CD4-positive, alpha-beta T cell treated with Interleukin-12 subunit alpha and Interleukin-12 subunit beta, for 1 hour (primary cell): ENCODE measurements at places on chromosomes 4 and X.

DNA sequence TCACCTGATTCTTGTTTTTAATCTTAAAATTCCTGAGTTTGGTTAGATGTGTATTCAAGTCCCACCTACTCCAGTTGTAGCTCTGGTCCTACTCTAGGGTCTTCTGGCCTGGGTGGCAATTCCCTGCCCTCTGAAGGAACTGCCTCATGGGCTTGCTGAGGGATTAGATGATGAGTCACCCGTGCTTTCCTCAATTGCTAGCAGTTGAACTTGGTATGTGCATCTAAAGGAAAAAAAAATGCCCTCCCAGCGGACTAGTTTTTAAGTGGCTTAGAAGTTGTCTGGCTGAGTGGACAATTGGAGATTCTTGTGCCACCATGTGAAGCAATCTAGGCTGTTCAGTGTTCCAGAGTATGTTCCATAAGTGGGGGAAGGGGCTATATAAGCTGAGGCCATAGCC, 127.0 kb downstream of the CCNG2 start:
- DNase-seq, result no peak

GRCh38 chrX:132497432-132497831, 8.6 kb upstream of the MBNL3 start:
- no peak for DNase-seq

GRCh38 chr4:53061091-53061850, 199.2 kb downstream of the RASL11B start:
- no peak for DNase-seq

DNA sequence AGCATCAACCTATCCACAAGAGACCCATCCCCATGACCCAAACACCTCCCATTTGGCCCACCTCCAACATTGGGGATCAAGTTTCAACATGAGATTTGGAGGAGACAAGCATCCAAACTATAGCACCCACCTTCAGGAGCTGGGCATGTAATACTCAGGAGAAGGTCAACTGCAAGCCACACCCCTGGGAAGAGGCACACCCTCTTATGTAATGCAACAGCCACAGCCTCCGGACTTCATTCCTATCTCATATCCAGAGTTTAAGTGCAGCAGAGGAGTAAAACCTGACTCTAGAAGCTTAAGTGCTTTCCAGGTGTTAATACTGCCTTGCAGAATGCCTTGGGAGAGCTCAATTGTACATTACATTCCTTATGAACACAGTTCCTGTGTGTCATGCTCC, 197.4 kb downstream of the PTTG2 start:
- DNase-seq, result no peak

GRCh38 chrX:78322863-78323262, 4.5 kb downstream of the CYSLTR1 start:
- no peak for DNase-seq

- DNase-seq, result no peak
Observed at GRCh38 chr4:154822775-154823174, 41.7 kb downstream of the RBM46 start.

- no peak for DNase-seq
Observed at GRCh38 chr4:187962926-187963325, 32.6 kb upstream of the ZFP42 start.

- DNase-seq, result no peak
Observed at GRCh38 chr4:14452001-14452400, 550.3 kb upstream of the CPEB2 start.

GRCh38 chr4:114688059-114688458, 89.5 kb downstream of the UGT8 start:
- DNase-seq, result no peak

DNA sequence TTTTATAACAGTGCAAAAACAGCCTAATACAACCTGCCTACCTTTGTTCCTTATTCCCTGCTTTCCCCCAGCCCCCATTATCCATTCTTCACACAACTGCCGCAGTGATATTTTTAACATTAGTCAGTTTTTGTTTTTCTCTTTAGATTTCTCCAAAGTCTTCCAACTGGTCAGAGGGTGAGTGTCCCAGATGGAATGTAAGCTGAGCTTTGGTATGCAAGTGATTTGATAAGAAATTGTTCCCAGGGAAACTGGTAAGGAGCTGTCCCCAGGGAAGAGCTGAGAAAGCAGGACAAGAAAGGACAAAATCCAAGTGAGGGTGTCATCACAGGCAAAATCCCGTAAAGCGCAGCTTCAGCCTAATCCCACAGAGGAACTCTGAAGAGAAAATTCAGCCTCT, 475.5 kb upstream of the ADGRL3 start:
- DNase-seq, result no peak

GRCh38 chr4:1305781-1306455, 16.2 kb downstream of the MAEA start:
- peak; percentile 32 for DNase-seq

GRCh38 chr4:128516301-128516969, 228.8 kb upstream of the PGRMC2 start:
- DNase-seq, result no peak

GRCh38 chrX:141632124-141632523, 42.6 kb downstream of the SPANXA2 start:
- DNase-seq, result no peak

DNA sequence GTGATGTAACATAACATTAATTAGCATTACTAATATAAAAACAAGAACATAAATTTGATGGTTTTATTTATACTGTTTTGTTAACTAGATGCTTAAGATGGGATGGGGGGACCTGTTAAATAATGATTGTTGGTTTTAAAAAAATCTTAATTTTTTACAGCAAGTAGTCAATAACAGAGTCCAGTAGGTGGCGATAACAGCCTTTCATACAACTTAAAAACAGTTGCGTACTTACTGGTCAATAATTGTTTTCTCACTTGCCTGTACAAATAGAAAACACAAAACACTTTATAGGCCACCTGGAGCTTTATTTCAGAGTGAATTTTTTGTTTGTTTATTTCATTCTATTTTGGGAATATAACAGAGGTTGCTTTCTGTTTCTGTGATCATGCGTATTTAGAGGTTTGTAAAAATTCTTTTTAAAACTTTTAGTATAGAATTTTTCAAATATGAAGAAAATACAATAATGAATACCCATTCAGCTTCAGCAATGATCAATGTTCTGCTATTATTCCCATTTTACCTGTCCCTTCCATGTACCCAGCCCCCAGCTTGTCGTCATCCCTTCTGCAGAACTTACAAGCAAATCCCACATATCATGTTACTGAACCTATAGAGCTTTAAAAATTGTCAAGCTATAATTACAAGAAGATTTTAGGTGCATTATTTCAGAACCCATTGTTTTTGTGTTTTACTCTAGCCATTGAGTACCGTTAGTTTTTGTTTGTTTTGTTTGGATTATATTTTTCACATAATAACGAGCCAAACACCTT, 97.1 kb downstream of the MRPL1 start:
- peak; percentile 30 for DNase-seq

DNA sequence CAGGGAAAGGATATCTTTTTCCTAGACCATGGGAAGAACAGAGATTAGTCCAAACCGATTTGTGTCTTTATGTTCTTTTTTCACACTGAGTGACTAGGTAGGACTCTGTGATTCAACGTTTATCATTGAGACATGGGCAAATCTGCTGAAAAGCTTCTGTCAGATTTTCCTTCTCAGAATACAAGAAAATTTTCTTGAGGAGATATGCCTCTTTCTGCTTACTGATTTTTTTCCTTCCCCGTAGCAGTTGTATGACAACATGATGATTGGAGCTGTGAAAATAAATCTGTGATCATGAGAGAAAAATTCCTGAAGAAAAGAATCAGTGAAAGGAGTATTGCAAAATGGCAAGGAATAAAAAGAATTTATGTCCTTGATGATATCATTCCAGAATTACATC, 130.6 kb upstream of the FAT4 start:
- DNase-seq, result no peak

- DNase-seq, result peak; percentile 34
Observed at GRCh38 chr4:152735396-152735859, 44.1 kb downstream of the TIGD4 start.

DNA sequence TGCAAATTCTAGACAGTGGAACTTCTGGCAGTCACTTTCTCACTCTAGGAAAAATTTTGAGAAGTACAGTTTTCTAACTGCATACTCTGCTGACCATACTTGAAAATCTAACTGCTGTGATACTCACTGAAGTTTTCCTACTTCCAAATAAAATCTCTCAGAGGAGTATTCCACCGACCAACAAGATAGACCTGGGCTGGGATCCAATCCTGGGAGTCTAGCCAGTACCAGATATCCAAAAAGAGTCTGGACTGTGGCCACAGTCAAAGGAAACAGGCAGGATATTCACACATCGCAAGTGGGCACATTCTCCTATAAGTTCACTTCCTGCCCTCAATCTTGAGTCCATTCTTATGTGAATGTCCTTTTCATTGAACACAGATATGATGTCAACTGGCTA, 1138.7 kb upstream of the PCDH7 start:
- DNase-seq, result no peak

DNA sequence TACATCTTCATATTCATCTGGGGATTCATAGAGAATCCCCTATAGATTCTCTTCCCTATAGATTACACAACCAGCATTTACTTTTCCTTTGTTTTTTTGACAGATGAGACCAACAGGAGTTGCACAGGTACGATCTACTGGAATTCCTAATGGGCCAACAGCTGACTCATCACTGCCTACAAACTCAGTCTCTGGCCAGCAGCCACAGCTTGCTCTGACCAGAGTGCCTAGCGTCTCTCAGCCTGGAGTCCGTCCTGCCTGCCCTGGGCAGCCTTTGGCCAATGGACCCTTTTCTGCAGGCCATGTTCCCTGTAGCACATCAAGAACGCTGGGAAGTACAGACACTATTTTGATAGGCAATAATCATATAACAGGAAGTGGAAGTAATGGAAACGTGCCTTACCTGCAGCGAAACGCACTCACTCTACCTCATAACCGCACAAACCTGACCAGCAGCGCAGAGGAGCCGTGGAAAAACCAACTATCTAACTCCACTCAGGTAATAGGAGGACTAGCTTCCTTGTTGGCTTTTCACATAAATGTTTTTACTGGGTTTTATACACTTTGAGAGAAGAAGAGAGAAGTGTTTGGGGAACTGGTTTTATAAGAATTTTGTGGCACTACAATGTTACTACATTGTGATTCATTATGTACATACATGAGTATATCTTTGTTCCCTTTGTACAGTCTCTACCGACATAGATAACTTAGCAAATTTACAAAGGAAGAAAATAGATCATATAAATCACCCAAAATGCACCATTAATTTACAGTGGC, 137.2 kb downstream of the DIPK2B start:
- no peak for DNase-seq

DNA sequence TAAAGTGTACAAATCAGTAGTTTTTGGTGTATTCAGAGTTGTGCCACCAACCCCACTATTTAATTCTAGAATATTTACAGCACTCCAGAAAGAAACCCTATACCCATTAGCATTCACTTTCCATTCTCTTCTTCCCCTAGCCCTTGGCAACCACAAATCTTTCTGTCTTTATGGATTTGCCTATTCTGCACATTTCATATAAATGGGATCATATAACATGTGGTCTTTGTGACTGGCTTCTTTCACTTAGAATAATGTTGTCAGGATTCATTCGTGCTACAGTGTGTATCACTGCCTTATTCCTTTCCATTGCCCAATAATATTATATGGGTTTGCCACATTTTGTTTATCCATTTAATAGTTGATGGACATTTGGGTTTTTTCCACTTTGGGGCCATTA, 32.2 kb downstream of the SGMS2 start:
- DNase-seq, result no peak

DNA sequence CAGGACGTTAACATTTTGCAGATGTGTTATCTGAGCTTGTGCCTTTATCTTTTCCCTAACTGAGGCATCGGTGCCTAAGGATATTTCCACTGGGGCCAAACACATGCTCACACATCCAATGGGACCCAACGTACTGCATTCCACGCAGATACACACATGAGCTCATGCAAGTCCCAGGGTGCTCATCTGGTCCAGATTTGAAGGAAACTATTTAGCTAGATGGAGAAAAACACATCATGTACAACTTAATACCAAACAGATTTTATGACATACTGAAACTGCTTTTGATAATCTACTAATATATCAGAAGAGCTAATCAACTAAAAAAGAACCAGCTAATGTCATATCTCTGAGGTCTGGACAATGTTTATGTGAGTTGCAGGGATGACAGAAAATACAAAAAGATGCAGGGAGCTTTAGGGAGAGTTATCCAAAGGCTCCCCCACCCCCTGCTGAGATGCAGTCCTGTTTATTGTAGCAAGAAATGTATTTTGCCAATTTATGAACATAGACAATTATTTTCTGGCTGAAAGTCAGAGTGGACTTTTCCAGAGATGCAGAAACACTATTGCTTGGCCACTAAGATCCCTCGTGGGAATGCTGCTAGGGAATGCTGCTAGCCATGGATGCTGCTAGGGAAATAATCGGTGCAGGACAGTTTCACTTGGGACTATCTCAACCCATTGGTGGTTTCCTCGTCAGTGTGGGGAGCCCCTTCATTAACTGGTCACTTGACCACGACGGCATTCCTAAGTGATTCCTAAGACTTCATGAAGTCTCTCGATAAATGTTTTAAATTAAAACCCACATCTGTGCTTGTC, 172.8 kb downstream of the SMIM20 start:
- no peak for DNase-seq

DNA sequence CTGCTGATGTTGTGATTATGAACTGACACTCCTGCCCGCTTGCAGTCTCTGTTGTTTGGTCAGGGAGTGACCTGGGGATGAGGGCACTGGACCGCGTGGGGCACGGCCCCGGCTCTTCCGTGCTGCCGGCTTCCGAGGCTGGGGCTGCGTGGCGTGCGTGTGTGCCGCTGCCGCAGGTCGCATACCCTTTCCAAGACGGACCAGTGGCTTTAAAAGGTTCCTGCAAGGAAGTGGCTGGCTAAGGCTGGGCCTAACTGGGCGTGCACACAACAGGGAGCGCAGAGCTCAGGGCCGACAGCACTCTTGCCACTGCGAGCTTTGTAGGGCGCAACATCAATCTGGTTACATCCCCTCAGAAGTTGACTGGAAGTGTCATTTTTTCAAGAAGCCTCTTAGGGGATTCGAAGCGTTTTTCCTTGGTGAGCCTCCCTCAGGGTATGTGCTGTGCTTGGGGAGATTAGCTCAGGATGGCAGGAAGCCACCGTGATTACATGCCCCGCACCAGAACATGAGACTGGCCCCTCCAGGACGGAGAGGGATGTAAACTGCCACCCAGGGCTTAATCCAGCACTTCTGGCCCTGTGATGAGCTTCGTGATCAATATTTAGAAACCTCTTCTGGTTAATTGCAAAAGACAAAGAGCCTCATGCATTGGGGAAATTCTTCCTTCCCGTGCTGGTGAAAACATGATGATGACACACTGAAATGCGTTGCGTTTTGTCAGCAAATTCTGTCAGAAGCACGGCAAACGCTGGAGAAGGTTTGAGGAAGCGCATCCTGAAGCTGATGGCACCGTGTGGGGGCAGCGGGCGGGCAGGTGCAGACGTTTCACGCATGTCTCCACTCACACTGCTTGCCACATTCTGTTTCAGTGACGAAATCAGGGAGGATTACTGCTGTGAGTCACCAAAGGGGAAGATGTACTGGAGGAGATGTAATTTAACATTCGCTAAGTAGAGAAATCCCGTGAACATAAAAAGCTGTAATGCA, 11.1 kb downstream of the MAEA start:
- DNase-seq, result peak; percentile 32

GRCh38 chr4:175369087-175369486, 443.0 kb downstream of the GPM6A start:
- no peak for DNase-seq

- DNase-seq, result no peak
Observed at GRCh38 chr4:105895583-105896460, 551 bp downstream of the NPNT start.
